ENCODE measurements at places on chromosomes 3 and 15.
A peak's percentile ranks its signal among the peaks of the same experiment; 100 is the strongest.

DNA sequence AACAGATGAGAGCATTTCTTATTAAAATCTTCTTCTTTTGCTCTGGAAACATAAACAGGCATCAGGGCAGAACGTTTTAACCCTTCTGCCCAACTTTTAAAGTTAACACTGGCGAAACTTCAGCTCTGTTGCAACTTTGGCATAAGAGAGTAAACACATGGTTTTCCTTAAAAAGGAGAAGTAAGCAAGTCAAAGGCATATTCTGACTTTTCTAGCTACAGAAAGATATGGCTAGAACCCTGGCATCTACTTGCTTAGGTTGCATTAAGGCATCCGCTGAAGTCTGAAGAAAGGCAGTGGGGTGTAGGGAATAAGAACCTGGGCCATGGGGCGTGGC lies 13.3 kb upstream of the IL16 start:
- DNase-seq = no peak

DNA sequence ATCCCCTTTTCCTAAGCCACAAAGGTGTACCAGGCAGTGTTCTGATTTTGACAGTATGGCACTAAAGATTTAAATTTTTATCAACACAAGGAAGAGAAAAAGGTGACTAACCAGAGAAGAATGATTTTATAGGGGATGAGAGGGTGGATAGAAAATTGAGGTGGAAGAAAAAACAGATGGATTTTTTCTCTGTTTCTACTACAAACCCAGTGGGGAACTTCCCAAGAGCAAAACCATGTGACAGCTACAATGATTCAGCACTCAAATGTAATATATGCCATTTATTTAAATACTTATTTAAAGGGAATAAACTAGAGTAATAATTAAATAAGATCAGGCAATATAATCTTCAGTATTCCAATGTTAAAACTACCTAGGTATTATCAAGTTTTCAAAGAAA lies 11.1 kb downstream of the DCUN1D1 start:
- no peak for DNase-seq

DNA sequence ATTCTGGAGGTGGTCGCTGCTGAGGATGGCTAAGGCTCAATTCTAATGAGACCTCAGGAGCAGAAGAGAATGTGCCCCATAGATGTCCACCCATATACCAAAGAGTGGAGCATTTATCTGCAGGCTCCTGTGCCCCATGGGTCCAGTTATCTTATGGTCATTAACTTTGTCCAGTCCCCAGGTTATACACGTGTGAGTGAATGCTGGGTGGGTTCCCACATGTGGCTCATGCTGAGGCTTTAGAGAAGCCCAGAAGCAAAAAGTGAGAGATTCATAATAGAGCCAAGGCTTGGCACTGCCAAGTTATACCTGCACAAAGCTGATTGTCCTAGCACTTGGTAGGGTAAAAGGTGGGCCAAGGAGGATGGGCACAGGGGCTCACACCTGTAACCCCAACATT lies 30.0 kb upstream of the MINAR1 start:
- no peak for DNase-seq

DNA sequence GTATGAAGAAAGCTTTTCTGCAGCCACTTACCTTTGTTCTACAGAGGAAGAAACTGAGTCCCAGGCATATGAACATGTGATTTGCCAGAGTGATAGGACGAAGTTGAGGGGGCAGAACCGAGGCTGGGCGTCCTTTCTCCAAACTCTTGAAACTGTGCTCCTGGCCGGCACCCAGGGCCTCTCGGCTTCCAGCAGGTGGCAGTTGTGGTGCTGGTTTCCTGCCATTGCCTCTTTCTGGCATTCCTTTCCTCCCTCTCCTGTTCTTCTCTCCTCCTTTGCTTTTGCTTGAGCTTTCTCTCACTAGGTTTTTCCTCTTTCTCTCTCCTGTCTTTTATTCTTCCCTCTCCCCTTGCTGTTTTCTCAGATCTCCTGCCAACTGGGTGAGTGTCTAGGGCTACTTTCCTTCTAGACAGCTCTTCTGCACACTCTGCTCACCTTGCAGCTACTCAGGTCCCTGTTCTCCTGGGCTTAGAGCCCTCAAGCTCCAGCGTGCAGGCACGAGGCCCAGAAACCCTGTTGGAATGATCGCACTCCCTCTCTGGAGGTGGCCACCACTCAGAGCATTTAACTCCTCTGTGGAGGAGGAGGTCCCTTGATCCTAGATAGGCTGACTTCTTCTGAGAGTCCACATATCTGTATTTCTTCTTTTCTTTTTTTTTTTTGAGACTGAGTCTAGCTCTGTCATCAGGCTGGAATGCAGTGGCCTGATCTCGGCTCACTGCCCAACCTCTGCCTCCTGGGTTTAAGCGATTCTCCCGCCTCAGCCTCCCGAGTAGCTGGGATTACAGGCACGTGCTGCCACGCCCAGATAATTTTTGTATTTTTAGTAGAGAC lies 26.2 kb downstream of the TRAK1 start:
- no peak for DNase-seq

DNA sequence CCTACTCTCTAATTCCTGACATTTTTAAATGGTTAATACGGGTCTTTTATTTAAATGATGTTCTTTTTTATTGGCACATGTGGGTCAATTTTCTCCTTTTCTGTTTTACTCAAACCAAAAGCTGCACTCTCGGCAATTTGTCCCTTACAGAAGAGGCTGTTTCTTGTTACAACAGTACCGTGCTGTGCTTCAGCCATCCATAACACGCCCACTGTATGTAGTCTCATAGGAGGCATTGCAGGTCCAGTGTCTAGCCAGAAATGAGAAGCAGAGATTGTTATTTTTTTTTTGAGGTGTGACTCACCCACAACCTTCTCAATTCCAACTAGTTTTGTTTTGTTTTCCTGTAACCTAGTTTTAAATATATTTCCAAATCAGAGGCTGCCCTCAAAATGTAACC lies 164.6 kb downstream of the GMNC start:
- DNase-seq = no peak

GRCh38 chr3:120364821-120365220 lies 15.7 kb upstream of the LRRC58 start:
- DNase-seq = no peak

- DNase-seq = no peak
Observed at GRCh38 chr3:103918336-103918735, 1448.4 kb upstream of the ALCAM start.

DNA sequence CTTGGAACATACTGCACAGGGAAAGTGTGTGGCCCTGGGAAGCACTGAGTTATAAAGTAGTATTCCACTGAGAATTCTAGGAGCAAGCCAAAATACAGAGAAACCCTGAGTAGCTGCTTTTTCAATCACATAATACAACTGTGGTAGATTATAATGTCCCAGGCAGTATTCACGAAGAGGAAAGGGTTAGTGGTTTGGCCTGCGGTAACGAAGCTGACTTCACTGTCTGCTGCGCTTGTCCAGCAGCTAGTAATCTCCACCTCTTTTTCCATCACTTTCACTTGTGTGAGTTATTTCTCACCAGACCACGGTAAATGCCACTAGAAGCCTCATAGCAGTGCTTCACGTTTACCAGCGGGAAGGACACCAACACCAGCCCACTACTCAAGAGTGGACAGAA lies 34.4 kb downstream of the RPL39L start:
- no peak for DNase-seq

- DNase-seq = peak; percentile 29
Observed at GRCh38 chr15:29039466-29040369, 153.9 kb downstream of the APBA2 start.

DNA sequence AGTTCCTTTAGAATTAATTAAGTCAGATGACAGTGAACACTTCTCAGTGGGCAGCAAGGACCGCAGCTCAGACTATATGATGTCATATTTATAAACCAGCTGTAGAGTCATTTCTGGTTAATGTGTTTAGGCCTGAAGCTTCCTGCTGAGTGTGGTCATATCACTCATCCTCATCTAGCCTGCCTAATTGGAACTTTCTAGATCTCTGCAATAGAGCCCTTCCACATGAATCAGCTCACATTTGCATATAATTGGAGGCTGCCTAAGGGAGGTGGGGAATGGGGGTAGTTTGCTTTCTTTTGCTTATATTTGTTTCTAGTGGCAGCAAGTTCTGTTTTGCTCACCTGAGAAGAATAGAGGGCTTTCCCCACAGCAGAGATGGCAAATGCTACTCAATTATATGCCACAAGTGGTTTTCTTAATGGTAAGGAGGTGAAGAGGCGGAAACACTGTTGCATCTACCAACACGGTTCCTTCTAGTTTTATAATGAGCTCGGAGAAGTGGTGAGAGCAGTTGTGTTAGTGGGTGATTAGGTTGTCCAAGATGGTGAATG lies 148.1 kb downstream of the KLHL25 start:
- DNase-seq = peak; percentile 36

DNA sequence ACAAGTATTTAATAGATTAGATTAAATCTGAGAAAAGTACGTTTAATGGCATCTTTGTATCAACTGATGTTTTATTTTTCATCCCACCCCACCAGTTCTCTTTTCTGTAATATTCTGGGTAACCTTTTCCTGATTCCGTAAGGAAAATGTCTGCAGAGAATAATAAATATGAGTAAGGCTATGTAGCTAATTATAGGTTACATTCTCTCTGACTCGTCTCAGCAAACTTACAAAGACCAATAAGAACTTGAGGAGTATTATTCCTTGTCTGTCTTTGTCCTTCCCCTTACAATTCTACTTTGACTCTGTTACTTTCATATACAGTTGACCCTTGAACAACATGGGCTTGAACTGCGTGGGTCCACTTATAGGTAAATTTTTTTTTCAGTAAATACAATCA lies 12.1 kb downstream of the SNAP23 start:
- DNase-seq = no peak

DNA sequence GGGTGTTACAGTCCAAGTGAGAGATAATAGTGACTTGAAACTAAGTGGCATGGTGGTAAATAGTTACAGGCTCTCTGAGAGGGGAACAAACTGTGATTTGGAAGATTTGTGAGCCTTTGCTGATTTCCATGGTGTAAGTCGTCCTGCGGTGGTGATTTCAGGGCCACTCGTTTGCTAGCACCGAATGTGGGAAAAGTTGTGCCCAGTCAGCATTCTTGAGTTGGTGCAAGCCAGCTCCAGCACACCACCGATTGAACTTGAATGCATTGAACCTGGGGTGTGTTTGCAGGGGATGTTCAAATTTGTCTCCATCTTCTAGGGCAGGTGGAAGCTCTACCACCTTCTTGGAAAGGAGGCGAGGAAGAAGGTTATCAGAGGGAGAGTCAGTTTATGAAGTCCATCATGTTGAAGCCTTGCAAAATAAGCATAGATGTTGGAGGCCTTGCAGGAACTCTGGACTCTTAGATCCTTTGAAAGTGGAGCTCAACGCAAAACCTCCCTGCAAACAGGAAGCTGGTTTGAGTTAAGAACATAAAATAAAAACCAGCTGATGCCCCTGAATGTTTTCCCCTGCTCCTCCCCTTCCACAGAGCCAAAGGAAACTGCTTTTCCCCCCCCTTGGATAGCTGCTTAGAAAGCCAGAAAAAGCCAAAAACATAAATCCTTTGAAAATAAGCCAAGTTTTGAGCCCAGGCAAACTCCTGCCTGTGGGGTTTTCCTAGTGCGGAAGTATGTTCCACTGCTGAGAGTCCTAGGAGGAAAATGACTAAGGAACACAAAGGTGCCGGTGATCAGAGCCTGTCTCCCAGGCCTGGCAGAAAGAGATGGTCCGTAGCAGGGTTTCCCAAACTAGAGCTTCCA lies 21.9 kb downstream of the MAPKBP1 start:
- DNase-seq = no peak

GRCh38 chr3:142134799-142135325 lies 14.5 kb downstream of the TFDP2 start:
- no peak for DNase-seq

DNA sequence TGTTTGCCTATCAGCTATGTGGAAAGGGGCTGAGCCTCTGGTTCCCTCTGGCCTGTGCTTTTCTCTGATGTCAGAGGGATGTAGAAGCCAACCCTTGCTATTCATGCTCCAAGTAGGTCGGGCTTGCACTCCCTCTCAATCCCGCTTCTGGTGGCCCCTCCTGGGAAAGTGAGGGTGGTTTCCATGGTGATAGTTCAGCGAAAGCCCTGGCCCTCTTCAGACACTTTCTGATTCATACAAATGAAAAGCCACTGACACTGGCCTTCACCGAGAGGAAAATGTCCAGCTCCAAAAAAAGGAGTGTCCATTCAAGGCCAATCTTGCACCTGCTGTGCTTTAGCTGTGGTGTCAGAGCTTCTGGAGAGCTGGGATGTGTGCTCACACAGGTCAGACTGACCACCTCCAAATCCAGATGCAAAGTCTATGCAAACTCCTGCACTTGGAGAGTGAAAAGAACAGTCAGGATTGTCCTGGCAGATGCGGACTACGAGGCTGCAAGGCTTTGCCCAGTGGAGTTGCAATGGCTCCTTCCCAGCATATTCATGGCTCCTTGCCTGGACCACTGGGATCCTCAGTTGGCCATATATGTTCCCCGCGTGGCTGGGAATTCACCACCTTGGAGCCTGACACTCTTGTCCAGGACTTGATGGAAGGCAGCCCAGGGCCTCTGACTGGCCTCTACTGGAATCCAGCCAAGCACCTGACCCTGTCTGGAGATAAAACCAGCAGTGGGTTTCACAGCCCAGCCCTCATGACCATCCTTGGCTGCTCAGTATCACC lies 96.6 kb downstream of the CEMIP start:
- DNase-seq = no peak

- no peak for DNase-seq
Observed at GRCh38 chr3:65836047-65836446, 202.7 kb downstream of the MAGI1 start.

- no peak for DNase-seq
Observed at GRCh38 chr3:154214306-154214705, 93.1 kb downstream of the ARHGEF26 start.

DNA sequence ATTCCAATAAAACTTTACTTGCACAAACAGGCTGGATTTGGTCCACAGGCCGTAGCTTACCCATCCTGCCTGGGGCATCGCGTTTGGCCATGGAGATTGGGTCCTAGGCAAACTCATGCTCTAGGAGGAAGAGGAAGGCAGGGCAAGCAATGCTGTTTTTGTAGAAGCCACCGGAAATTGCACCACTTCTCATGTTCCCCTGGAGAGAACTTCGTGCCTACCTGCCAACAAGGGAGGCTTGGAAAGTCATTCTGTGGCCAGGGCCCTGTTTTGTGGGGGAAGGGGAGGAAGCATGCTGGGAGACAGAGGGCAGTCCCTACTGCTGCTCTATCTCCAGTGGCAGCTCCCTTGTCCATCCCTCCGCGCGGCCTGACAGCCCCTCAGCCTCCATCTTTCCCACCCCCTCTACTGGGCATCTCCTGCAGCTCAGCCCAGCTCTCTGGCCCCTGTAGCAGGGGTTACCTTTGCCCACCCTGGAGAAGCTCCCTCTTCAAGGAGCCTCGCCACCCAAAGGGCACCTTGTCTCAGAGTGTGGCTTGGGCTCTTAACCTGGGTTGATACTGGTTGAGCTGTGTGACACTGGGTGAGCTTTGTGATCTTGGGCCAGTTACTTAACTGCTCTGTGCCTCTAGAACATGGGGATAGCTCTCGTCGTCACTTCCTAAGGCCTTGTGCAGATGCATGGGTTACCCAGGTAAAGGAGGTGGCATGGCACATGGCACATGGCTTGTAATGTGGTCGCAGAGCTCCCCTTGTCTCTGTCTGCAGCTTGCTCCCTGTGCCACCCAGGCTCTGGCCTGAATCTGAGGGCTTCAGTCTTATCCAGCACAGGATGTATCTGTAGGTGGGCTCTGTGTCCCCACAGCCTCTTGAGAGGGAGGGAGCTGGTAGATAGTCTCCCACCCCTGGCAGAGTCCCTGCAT lies 6.1 kb downstream of the ABTB1 start:
- no peak for DNase-seq
